ENCODE measurements at places on chromosomes 6 and 20.
A peak's percentile ranks its signal among the peaks of the same experiment; 100 is the strongest.

DNA sequence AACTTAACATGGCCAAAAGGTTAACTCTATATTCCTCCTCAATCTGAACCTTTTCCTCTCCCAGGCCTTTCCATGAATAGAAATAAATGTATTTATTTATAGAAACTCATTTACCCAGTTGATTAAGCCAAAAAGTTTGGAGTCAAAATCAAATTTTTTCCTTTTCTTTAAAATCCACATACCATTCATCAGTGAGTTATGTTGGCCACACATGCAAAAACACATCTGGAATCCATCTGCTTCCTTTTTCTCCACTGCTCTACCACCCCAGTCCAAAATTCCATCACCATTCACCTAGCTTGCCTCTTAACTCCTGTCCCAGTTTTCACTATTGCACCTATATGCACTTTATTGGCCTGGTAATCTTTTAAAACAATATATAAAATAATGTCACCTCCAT, 62.4 kb upstream of the TMEM200A start:
- no peak for DNase-seq

GRCh38 chr6:408599-409102, 17.1 kb downstream of the IRF4 start:
- no peak for DNase-seq

DNA sequence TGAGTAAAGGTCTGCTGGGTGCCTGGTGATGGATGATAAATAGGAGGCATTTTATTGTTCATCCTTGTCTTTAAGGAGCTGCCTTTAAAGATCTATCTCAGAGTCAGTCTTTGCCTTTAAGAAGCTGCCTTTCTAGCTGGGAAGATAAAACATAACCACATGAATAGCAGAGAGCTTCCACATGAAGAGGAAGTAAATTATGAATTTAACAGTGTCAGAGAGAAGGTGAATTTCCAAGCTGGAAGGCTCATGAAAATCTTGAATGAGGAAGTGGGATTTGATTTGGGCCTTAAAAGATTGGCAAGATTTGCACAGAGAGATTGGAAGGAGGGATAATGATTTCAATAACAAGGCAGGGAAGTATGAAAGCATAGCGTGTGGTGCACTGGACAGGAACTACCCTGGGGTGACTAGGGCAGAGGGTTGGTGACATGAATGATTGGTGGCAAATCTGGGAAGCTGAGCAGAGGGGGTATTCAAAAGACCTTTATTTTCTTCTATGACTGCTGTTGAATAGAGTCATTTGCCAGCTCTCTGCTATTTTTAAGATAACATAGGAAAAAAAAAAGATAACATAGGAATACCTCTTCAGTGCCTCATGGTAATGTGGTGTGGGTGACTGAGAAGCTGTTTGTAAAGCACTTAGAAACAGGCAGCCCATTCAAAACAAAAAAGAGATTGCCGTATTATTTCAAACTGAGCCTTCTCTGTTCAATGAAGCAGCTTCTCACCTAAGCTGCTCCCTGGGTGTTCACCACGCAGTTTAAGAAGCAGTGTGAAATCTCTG, 591.6 kb downstream of the PKHD1 start:
- DNase-seq, result no peak

DNA sequence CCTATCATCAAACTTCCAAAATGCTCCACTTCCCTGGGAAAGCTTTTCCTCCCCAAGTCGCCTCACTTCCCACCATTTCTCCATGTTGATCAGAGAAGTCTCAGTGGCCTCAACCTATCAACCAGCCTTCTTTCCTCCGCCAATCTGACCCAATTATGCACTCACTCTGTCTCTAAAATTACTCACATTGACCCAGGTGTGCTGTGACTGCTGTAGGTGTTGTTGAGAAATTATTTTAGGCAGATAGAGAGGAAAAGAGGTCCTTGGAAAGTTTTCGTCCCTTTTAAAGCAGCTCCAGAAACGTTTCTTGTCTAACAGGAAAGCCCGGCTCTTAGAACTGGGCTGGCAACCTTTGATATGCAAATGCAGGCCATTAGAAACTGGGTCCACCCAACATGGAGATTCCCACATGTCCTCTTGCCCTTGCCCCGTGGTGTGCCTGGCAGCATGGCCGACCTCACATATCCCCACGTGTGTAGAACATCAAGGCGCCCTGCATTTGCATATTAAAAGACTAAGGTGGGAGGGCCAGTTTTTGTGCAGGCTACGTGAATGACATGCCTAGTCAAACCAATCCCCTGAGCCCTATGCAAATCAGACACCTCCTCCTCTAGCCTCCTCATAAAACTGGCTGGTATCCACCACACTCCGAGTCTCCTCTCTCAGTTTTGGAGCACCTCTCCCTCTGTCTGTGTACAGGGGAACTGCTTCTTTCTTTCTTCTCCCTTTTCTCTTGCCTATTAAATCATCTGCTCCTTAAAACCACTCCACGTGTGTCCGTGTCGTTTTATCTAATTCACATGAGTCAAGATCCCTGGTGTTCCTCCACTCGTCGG, 12.9 kb downstream of the IPCEF1 start:
- no peak for DNase-seq

DNA sequence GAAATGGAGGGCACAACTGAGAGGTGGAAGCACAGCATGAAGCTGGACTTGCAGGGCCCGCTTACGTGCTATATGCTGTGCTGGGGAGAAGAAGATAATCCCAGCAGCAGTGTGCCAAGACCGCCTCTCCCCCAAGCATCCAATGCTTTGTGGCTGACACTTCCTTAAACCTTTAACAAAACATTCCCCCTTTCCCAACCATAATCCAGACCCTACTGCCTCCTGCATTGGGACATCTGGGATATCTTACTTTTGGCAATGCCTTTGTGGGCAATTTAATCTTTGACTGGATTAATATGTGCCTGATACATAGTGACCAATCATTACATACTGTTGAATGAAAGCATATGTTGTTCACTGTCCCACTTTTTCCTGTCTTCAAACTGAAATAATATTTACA, 3.1 kb upstream of the TENT5A start:
- DNase-seq, result no peak

DNA sequence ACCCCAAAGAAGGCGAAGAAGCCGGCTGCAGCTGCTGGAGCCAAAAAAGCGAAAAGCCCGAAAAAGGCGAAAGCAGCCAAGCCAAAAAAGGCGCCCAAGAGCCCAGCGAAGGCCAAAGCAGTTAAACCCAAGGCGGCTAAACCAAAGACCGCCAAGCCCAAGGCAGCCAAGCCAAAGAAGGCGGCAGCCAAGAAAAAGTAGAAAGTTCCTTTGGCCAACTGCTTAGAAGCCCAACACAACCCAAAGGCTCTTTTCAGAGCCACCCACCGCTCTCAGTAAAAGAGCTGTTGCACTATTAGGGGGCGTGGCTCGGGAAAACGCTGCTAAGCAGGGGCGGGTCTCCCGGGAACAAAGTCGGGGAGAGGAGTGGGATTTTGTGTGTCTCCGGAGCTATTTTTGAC, 69.6 kb downstream of the HFE start:
- peak; percentile 30 for DNase-seq

DNA sequence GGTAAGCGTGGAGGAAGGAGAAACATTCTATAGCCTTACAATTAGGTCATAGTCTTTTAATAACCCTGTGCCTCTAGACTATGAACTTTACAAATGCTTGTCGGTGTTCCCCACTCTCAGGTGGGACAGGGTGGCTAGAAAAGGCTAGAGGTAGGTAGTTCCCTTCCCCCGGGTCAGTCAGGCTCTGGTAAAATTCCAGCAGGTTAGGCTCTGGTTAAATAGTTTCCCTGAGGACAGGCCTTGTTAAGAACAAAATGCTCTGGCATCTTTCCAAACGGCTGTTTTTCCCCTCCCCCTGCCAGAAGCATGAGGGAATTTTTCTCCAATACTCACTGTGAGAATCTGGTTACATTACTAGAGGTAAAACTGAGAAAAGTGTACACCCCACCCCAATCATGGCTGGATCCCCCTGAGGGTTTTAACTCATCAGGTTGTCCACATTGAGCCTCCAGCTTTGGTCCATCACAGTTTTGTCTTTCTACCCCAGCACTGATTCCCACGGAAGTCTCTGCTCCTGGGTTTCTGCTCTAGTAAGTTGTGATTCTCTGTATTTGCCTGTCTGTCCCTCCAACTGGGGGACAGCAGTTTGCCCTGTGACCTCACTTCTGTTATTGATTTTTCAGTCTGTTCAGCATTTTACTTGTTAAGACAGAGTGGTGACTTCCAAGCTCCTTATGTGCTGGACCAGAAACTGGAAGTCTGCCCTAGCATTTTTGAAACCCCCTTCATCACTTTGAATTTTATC, 84.7 kb upstream of the ADGRF1 start:
- DNase-seq, result no peak

DNA sequence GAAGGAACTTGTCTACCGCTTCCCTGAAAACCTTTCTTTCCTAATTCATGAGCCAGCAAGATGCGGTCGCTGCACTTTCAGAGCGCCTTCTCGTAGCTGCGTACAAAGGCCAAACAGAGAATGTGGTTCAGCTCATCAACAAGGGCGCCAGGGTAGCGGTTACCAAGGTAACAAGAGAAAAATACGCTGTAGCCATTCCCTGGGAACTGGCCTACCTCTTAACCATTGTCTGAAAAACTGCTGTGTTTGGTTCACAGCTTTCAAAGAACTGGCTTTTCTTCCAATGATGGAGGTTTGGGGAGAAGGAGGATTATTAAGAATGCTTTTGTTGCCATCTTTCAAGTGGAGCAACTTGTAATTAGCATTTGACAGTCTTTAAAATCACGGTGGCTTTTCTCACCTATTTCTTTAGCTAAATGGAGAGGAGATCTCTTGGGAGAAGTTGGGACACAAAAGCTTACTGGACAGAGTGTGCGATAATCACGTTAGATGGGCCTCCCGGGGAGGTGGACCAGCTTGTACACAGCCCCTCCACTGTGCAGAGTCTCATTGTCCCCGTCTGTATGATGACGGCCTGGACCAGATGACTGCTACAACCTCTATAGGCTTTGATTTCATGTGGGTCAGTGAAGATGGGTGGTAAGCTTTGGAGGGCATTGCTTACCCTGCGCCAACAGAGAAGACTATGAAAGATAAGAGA, 71.5 kb downstream of the LYRM2 start:
- DNase-seq, result no peak

- no peak for DNase-seq
Observed at GRCh38 chr6:35014786-35015185, 125.7 kb downstream of the ANKS1A start.

- no peak for DNase-seq
Observed at GRCh38 chr6:75489025-75489424, 4.6 kb downstream of the FILIP1 start.

GRCh38 chr6:14216946-14217684, 99.5 kb downstream of the CD83 start:
- no peak for DNase-seq

DNA sequence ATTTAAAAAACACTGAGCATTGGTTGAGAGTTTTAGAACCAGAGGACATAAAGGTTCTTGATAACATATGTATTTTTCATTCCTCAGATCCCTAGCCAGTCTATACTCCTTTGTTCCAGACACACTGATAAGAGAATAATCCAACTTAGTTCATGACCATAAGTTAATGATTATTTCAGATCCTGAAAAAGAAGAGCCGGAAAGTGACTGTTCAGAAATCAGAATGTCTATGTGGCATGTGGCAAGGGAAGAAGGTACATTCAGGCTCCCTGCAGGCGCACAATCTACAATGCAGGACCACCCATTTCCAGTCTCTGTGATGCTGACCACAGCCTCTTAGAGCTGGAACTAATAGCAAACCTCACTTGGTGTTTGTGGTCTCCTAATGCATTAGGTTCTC, 666.7 kb upstream of the AGPAT4 start:
- no peak for DNase-seq

GRCh38 chr6:148866657-148867268, 119.9 kb downstream of the UST start:
- DNase-seq, result no peak

DNA sequence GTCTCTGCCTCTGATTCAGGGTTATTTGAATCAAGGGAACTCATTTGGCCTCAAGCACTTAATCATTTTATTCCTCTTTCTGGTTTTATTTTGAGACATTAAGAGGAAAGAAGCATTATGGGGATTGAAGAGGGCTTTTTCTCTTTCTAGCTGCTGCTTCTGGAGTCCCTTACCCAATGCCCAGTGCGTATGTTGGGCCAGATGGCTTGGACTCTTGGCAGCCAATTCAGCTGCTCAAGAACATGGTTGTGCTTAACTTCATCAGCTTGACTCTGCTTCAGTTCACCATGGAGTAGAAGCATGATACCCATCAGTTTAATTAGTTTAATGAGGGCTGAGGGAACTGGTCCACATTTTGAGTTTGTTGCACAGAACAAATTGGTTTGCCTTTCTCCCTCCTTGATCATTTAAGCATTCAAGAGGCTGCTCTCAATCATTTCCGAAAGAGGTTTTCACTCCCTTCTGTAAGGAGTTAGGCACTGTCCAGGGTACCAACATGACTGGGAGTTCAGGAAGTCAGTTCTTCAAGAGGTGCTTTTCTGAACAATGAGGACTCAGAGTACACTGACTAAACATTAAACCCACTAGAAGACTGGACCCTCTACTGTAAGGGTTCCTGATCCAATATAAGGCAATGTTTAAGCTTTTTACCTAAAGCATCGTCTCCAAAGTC, 14.6 kb downstream of the PDYN start:
- no peak for DNase-seq

DNA sequence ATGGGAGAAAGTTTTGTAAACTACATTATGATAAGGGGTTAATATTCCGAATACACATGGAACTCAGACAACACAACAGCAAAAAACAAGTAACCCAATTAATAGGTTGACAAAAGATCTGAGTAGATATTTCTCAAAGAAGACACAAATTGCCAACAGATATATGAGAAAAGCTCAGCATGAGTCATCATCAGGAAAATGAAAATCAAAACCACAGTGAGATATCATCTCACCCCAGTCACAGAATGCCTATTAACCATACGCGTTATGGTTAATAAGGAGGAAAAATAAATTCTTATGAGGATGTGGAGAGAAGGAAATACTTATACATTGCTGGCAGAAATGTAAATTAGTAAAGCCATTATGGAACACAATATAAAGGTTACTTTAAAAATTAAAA, 695.0 kb downstream of the COL12A1 start:
- no peak for DNase-seq

DNA sequence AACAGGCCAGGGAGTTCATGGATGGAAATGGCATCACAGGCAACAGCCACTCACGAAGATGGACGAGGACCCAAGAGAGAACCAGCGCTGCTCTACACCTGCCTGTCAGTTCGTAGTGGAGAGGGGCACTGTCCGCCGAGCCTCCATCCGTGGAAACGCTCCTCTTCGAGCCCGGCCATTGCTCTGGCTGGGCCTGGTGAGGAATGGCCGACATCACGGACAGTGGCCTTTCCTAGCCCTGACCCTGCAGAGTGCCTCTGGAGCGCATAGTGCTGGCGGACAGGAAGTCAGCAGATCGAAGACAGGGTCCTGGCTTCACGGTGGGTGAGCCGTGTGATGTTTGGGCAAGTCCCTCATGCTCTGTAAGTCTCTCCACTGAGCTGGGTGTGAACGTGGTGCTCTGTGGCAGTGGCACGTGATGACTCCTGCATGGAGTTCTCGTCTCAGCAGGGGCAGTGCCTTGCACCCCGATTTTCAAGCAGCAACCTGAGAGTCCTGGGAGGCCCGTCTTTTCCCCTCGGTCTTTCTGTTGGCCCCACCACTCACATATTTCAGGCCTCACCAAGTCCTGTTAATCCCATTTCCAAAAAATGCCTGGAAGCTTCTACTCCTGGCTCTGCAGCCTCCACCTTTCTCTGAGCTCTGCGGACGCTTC, 214.4 kb downstream of the ERMARD start:
- no peak for DNase-seq

GRCh38 chr20:17533396-17533795, 2.2 kb upstream of the BFSP1 start:
- no peak for DNase-seq
